ENCODE measurements at places on chromosomes 12 and 14. TPM values are rescaled to one million over a fixed set of nuclear protein-coding genes. Genes with fewer than 3 reads are reported as not detected.

GRCh38 chr12:1777798-1778197 is 42.6 kb upstream of the LRTM2 start:
- DNase-seq, result no peak

- DNase-seq, result no peak
Measured at GRCh38 chr14:33259764-33260163, 321.1 kb downstream of the NPAS3 start.

GRCh38 chr14:93249128-93249831 is 42.2 kb downstream of the UBR7 start:
- no peak for DNase-seq

DNA sequence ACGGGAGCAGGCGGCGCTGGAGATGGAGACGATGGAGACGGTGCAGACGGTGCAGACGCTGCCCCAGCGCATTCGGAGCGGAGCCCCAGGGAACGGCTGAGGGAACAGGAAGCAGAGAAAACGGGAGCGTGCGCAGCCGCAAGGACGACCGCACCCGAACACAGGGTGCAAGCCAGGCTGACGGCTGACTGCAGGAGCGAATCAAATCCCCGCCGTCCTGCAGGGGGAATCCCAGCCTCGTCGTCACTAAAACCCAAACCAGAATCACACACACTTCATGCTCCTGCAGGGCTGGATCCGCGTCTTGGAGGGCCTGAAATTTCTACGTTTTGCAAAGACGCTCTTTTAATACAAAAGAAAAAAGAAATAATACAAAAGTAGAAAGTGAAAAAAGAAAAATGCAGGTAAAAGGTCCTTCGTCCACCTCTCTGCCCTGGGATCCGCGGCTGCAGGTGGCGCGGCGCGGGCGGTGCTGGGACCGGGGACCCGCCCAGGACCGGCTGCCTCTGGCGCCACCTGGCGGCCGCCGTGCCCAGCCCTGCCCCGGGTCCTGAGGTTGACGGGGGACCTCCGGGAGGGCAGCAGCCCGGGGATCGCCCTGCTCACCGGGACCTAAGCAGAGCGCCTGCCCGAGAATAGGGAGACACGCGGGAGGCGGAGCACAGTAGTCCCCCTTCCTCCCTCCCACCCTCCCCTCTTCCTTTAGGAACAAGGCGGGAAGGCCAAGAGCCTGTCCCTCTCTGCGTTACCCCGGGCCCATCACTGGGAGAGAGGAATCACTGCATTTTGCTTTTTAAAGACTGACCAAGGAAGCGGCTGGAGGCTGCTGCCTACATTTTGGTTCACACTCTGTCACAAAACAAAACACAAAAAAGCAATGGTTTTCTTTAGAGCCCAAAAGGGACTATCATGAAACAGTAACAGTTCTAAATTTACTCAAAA is 20.1 kb downstream of the STX2 start:
- peak; percentile 86 for DNase-seq

DNA sequence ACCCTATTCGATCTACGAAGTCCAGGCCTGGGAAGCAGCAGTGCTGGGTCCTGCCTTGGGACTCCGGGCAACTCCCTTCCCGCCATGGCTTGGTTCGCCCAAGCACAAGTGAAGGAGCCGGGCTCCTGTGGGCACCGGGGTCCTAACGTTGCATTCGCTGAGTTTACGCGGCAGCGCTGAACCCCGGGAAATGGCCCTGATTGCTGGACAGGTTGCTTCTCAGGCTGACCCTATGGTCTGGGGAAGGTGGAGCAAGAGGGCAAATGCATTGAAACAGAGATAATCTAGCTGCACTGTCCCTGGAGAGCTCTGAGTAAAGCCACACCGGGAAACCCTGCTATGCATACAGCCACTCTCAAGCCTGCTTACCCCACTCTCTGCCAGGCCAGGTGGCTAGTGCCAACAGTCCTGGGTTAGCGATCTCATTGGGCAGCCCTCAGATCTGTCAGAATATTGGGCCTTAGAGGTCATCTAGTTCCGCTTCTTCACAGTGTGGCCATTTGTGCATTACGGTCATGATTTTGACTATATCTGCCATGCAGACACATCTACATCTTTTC is 11.3 kb downstream of the SYNE3 start:
- DNase-seq, result peak; percentile 33

- DNase-seq, result peak; percentile 82
Measured at GRCh38 chr14:23544511-23545447, 6.8 kb downstream of the ZFHX2 start.

DNA sequence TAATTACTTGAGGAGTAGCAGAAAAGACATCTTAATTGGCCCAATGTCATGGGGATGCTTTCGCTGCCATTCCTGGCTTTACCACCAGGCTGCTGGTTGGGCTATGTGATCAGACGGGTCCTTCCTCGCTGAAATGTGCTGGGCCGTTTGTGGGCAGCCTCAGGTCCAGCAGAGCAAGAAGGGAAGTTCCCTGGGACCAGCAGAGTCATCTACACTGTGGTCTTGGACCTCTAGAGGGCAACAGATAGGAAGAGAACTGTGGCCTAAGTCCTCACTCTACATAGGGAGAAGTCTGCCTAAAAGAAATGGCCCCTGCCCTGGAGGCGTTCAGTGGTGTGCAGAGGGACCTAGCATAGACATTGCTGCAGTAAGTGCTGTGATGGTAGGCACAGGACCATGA is 10.9 kb downstream of the EVL start:
- no peak for DNase-seq

GRCh38 chr12:132467511-132467910 is 22.4 kb upstream of the FBRSL1 start:
- DNase-seq, result peak; percentile 1

GRCh38 chr12:8996682-8997405 is 7.5 kb downstream of the KLRG1 start:
- DNase-seq, result no peak

The OR4E1 gene
- not detected for polyA plus RNA-seq

The IFNG-AS1 gene
- 0.79 TPM for polyA plus RNA-seq

The NDRG2 gene
- 351 TPM for polyA plus RNA-seq

The CYP27B1 gene
- 0.18 TPM for polyA plus RNA-seq

All from right cardiac atrium (tissue), 5 donors.